Stimulated activated CD8-positive, alpha-beta memory T cell treated with anti-CD3 and anti-CD28 coated beads, Interleukin-4, amount 100 ng/mL, for 4 hours (primary cell): ENCODE measurements at places on chromosomes 4 and X.

- DNase-seq = no peak
Observed at GRCh38 chr4:126028876-126029275, 714.1 kb downstream of the FAT4 start.

DNA sequence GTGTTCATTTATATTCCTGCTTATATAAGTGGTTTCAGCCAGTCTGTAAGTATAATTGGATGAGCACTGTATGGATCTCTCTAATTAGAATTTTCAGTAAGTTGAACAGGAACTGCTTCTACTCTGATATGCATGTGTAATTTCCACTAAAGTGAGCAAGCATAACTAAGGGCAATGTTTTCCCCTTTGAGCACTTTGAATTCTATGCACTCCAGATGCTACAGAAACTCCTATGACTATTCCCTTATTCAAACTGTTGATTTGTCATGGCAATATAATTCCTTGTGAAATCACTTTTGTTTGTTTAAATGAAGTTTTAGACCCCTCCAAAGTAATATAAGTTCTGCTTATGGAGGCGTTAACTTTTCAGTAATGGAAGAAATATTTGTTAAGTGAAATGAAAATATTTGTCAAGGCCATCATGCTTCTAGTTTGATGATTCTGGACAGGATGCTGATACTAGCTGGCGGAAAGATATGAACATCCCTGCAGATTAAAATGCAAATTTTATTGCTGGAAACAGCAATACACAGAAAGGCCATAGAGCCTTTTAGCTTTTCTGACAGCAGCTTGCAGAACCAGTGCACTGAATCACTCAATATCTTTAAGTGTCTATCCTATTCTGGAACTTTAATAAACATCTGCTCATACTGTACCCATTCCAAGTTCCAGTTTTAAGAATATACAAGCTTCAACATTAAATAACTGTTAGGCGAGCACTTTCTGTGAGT is 1460.8 kb downstream of the RAPGEF2 start:
- no peak for DNase-seq

DNA sequence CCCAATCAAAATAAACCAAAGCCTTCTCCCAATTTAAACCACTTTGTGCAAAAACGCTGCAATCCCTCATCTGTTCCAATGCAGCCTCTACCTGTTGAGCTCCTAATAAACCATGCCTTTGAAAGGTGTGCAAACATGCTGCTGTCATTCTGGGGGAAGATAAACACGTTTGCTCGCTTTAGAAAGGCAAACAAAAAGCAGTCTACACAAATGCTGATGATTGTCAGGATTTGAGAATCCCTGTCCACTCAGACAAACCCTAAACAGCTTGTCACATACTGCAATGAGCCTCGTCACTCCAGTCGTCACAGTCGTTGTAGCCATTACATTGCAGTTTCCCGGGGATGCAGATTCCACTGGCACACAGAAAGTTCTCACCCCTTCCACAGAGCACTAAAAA is 145.2 kb downstream of the CORIN start:
- no peak for DNase-seq

DNA sequence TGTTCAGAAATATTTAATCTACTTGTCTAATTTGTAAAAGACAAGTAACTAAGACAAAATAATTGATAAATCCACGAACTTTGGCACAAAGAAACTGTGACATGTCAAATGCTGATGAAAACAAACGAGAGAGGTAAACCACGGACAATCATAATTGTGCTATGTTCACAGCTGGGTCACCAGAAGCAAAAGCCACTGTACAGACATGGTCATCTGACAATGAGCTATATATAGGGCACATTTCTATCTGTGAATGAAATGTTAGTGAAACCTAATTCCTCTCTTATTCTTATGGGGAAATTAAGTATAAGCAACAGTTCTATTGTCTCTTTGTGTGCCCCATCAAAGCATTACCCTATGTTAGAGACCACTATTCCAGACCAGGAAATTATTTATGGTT is 444.0 kb upstream of the TRAM1L1 start:
- no peak for DNase-seq

DNA sequence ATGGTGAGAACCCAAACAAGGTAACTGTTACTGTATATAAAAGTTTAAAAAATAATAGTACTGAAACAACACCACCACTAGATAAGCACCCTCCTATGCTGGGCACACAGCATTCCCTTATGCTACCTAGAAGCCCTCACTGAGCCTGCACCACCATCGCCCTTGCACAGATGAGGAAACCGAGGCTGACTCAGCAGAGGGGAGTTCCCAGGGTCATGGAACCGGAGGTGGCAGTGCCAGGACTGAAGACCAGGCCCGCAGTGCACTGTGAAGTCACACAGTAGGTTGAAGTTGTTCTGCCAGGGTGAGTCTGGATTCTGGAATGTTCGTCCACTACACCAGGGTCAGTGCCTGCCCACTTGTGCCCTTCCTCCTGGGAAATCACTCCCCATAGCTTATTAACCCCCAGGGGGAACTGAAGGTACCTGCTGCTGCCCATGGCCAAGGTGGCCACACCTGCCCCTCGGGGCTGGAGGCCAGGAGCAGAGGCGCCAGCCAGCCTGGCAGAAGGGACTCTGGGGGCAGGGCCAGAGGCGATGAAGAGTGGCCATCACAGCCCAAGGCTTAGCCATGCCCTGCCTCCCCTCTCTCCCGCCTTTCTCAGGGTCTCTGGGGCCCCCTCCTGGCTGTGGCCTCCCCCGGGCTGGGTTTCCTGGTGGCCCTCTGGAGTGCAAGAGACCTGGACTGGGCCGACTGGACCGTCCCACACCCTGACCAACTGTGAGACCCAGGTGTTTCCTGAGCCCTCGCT is 15.1 kb upstream of the ABLIM2 start:
- DNase-seq = no peak

GRCh38 chr4:26081795-26082498 is 167.9 kb downstream of the SMIM20 start:
- no peak for DNase-seq

DNA sequence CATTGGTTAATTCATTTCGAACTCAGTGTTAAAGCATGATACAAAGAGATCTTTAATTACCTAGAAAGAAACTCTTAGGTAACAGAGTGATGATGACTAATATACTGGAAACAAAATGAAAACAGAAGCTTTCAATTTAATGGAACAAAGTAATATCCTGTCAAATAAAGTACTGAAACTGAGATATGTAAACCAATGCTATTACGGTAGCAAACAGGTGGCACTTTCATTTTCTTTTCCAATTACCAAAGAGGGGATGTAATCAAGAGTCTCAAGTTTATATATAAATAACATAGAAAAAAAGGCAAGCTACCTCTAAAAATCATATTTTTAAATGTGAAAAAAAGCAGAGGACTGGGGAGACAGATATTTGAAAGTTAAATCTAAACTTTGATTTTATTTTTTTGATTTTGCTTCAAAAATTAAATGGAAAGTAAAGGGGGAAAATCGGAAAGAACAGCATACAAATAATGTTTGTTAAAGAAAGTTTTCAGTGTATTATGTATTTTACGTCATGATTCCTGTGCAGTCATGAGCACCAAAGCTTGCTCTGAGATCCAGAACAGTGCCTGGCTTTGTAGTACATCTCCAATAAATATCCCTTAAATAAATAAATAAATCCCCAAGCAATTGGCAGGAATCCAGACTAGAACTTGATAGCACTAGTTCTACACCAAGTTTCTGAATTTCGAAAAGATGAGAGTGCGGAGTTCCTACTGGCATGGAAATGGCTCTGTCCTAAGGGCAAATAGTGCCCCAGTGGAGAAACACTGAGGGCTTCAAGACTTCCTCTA is 25.0 kb upstream of the RAPGEF2 start:
- no peak for DNase-seq

DNA sequence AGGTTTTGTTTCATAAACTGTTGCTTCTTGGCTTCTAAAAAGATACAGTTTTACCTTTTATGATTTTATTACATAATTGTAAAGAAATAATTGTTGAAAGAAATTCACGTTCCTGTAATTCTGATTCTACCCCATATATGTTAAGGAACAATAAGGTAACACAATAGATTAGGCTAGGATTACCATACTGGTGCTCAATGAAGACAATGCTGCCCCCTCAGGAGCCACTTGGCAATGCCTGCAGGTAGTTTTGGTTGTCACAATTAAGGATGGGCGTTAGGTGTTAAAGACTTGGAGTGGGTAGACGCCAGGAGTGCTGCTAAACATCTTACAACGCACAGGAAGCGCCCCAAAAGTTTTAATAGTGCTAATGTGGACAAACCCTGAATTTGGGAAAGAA is 133.2 kb downstream of the NLGN4X start:
- DNase-seq = no peak

DNA sequence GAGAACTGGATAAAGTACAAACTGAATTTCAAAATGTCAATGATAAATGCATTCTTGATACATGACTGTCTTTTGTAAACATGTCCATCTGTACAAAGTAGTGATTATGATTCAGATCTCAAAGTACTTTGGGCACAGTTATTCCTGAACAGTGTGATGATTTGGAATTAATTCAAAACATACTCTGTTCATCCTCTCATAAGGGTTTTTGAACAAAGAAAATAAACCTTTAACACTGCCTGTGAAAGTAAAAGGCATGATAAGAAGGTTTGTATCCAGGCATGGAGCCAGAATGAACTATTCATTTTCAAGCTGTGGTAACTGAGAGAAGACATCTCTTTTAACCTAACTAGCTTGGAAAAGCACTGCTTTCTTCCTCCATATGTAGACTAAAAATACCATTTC is 883 bp upstream of the KLHL4 start:
- DNase-seq = no peak

GRCh38 chr4:84582988-84583875 is at the start of gene CDS1:
CDS1 (plus strand) TSS chr4:84583127; CDS start chr4:84583402, 275 bp downstream.
- DNase-seq = no peak

GRCh38 chr4:4284827-4285618 is 4.9 kb downstream of the LYAR start:
- no peak for DNase-seq

- no peak for DNase-seq
Observed at GRCh38 chr4:180619440-180619839, 1623.8 kb upstream of the TENM3 start.

DNA sequence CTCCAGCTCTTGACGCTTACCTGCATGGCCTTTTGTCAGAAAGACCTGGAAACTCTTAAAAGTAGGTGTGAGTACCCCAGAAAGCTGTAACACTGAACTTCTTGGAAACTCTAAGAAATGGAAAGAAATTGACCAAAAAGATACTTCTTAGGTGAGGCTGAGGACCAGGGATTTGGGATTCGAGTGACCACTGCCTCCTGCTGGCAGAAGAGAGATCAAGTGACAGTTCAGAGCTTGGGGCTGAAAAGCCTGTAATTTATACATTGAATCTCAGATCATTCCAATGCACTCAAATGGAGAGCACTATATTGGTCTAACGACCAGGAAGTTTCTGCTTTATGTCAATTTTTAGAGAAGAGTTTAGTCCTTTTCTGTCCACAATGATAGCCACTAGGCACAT is 204.6 kb downstream of the PDGFRA start:
- no peak for DNase-seq

- DNase-seq = no peak
Observed at GRCh38 chrX:132119283-132119682, 8.5 kb downstream of the FRMD7 start.

DNA sequence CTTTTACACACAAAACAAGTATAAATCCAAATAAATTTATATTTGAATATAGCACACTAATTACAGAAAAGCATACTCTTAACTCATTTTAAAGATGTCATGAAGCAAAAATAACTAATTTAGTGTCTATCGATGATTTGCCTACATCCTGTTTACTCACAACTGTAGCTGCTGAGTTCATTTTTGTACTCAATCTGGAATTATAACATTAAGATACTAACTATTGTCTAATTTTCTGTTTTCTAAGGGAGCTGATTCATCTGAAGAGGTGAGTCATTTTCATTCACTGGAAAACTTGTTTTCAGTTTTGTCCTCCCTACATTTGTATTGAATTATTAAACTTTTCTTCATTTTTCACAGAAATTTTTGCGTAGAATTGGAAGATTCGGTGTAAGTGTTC is 3.7 kb downstream of the STATH start:
- DNase-seq = no peak
